ENCODE measurements at places on chromosomes 7 and 10.
A peak's percentile ranks its signal among the peaks of the same experiment; 100 is the strongest.

- no peak for DNase-seq
These were observed 32.7 kb upstream of the SH2B2 start for GRCh38 chr7:102253973-102254370.

DNA sequence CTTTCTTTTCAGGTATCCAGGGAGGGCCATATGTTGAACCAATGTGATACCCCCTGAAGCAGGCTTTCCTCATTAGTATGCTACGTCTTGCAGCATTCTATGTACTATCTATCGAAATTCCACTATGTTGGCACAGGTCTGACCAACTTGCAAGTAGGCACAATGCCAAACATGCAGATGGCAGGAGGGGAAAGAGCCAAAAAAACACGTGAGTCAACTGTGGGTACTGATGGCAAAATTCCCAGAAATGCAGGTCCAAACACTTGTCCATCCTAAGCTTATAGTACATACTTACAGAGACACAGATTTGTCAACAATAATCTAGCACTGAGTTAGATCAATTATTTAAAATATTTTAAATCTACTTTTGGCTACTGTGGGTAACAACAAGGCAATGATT, 394.9 kb downstream of the DGKB start:
- no peak for DNase-seq

DNA sequence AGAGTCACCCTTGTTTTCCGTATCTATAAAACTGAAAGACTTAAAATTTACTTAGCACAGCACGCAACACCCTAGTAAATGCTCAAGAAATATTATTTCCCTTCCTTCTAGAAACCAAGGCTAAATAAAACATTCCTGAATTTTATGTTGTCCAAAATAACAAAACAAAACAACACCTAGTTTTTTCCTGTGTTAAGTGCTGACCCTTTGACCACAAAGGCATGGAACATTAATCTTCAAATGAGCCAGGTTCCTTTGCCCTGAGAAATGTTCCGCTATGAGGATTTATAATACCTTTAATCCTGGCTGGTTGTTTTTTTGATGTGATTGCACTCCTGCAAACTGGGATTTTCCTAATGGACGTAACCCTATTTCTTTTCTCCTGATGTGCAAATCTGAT, 29.0 kb upstream of the DGKI start:
- no peak for DNase-seq

DNA sequence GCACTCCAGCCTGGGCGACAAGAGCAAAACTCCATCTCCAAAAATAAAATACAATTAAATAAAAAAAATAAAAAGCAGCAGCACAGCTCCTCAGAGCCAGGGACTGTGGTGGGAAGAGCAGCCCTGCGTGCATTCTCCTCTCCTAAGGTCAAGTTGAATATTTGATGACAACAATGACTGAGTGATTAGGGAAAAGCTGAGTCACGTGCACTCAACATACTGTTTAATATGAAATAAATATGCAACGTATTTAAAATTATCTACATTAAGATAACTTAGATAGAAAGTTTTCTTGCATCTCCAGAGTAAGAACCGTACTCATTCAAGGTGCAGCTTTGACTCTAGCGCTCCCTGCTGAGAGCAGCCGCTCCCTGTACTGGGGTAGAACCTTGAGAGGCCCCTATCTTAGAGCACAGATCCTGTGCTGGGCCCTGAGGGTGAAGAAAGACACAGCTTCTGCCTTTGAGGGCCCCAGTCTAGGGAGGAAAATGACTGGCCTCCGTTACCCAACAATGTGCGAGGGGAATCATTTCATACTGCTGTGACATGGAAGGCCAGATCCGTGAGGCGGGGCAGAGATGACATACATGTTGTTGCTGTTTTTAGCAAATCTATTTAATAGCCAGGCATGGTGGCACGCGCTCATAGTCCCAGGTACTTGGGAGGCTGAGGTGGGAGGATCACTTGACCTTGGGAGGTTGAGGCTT, 81.1 kb downstream of the SVIL start:
- DNase-seq: no peak

GRCh38 chr7:107446988-107447387, 22.9 kb upstream of the GPR22 start:
- DNase-seq: no peak

- DNase-seq: no peak
These were observed 299.0 kb upstream of the FZD1 start for GRCh38 chr7:90965211-90965610.

DNA sequence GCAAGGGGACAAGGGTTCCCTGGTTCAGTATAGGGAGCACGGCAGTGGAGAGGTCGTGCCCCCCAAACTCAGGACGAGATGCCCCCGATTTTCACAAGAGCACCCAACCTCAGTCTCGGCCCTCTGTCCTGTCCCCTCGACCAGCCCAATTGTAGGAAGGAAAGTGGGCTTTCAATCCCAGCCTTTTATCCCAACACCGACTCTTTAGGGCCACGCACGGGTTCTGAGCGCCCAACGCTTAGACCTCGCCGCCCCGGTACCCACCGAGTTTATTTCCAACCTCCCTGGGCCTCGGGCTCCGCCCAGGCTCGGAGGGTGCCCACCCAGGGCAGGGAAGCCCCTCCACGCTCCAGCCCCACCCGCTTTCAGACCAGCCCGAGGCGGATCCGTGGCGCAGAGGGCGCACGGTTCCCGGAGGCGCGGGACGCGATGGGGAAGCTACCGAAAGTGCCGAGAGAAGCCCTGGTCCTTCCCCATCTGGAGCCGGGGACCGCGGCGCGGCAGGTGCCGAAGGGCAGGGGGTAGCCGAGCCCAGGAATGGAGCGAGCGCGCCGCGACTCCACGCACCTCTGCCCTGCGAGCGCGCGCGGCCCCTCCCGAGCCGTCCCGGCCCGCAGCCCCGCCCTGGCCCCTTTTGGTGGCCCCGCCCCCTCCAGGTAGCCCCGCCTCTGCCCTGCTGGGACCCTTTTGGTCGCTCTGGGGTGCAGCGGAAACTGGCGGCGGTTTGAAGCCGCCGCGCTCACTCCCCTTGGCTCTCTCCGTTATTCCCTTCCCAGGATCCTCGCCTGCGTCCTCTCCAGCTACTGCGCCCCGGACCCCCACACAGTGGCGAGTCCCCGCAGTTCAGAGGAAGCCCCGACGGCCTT, 20.4 kb downstream of the GRID2IP start:
- DNase-seq: peak; percentile 79

- DNase-seq: no peak
These were observed 1.6 kb downstream of the AKR1D1 start for GRCh38 chr7:138077809-138078208.

GRCh38 chr10:131898713-131899112, 2.1 kb upstream of the PPP2R2D start:
- no peak for DNase-seq

GRCh38 chr7:5432691-5433090, 9.1 kb upstream of the TNRC18 start:
- DNase-seq: no peak

- DNase-seq: no peak
These were observed 6.9 kb downstream of the ITGB1 start for GRCh38 chr10:32951111-32951510.

- no peak for DNase-seq
These were observed 33.9 kb downstream of the BNIP3 start for GRCh38 chr10:131947631-131948347.

DNA sequence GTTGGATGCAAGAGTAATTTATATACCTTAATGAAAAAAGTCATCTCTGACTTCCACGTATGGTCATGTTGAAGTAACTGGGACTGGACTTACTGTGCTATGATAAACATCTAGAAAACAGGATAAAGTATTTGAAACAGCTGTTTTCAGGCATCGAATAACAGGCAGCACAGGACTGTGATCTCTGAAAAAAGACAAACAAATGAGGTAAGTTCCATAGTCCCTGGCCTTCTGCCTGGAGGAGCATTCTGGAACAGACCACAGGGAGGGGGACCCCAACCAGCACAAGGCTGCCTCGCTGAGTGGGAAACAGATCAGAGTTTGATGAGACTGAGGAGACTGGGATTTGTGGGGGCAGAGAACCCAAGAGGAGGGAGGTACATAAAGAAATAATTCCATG, 89.1 kb upstream of the HABP2 start:
- peak; percentile 42 for DNase-seq

DNA sequence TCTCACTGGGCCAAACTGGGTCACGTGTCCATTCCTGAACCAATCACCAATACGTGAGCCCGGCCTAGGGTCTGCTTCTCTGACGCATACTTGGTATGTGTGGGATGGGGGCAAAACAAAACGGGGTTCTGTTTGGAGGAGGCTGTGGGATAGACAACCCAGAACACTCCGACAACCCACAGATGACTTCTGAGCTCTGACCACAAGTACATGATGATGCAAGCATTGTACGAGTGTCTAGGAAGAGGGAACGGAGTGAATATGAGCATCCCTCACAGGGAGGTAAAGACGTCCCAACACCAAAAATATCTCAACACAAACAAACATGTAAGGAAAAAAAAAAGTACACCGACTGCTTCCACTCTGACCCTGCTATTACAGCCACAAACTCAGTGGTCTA, 5.6 kb downstream of the DAGLB start:
- DNase-seq: no peak

- no peak for DNase-seq
These were observed 270.0 kb downstream of the USP6NL start for GRCh38 chr10:11341283-11341960.

DNA sequence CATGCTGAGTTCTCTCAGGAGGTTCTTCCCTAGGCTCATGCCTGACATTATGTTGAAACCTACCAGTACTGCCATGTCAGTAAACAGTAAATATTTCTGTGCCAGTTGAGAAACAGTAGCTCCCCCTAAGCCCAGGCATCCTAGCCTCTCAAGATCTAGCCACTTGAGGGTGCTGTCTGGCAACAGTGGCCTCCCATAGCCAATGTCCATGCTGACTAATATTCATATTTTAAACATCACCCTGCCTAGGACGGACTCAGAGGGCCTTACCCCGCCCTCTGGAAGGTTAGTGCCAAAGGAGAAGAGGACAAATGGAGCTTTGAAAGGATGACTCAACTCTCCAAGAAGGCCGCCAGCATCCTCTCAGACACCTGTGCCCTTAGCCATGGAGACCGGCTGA, 7.7 kb downstream of the ACSM6 start:
- DNase-seq: no peak

DNA sequence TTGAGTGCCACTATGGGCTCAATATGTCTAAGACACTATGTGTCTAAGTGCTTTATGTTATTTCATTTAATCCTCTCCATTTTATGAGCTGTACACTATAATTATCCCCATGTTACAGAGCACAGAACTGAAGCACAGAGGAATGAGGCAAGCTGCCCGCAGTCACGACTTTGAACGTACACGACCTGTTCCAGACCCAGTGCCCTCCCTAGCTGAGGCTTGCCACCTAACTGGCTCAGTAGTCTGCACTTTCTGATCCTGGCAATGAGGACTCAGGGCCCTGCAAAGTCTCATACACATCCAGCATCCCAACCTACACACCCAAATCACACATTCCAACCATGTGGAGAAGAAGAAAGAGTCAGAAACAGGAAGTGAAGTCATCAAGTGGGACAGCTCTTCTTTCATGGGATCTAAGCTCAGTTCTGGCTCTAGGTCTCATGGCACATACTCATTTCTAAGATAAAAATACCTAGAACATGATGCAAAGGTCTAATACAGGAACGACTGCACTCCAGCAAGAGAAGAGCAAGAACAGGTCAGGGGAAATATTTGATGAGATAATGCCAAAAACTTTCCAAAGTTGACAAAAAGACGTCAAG, 42.4 kb upstream of the DDC start:
- DNase-seq: no peak

GRCh38 chr10:37403776-37404175, 278.4 kb downstream of the ANKRD30A start:
- DNase-seq: no peak

GRCh38 chr10:89651916-89652573, 7.0 kb upstream of the PANK1 start:
- no peak for DNase-seq

DNA sequence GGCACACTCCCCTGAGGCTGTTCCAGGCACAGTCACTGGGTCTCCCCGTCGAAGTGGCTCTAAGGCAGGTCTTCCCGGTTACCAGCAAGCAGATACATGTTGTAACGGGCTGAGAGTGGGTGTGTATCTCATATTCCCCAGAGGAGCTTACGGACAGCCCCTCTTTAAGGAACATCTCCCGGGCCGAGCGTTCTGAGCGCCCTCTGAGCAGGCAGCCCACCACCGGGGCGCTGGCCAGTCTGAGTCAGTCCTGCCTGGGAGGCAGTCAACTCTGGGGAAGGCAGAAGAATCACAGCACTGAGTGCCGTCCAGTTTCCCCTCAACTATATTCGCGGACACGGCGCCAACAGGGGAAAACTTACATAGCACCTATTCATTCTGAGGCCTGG, 117.4 kb downstream of the LHPP start:
- DNase-seq: no peak

GRCh38 chr7:81433692-81434331, 336.0 kb downstream of the HGF start:
- no peak for DNase-seq

GRCh38 chr10:133225707-133226191, 4.3 kb upstream of the UTF1 start:
- DNase-seq: no peak

DNA sequence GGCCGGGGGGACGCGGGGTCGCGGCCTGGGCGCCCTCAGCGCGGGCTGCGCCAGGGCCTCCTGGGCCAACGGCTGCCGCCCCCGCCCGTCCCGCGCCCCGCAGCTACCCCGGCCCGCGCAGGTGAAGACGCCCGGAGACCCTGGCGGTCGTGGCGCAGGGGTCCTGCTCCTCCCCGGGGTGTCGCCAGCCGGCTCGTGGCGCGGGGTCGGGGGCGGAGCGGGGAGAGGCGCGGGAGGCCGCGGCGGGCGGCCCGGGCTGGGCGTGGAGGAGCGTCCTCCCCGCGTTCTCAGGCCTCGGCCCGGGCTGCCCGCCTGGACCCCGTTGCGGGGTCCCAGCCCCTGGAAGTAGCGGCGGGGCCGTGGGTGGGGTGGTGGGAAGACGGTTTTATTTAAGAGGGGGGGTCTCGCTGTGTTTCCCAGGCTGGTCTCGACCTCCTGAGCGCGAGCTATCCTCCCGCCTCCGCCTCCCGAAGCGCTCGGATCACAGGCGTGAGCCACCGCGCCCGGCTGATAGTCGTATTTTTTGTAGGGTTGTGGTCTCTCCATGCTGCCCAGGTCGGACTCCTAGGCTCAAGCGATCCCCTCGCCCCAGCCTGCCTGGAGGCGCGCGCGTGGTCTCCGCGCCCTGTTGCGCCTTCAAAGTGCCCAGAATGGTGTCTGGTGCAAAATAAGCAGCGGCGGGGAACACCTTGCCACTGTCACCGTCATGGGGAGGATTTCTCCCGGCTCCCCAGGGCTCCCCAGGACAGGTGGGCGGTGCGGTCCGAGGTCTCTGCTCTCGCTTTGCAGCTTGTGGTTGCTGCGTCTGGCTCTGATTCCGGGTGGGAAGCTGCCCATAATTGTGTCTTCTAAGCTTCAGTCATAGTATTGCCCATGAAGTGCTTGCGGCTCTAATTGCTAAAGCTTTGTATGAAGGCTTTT, 15.3 kb upstream of the SUN1 start:
- DNase-seq: no peak

Data from SK-N-SH (cell line).